ENCODE measurements at places on chromosomes 7 and 10.
A peak's percentile ranks its signal among the peaks of the same experiment; 100 is the strongest.

DNA sequence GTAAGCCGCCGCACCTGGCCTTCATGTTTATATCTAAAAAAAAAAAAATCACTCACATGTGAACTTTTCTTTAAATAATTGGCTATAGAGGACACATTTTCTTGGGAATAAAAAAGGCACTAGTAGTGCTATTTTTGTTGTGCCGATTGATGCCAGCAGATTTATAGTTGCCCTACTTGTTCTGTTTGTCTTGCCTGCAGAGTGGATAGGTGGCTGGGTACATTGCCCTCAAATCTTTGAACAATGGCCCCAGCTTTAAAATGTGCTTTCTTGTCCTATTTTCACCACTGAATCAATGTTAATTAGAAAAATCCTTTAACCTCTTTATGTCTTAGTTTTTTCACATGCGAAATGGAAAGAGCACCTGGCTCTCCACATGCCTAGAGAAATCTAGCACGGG, 30.1 kb upstream of the ZNRF2 start:
- no peak for DNase-seq

- peak; percentile 62 for DNase-seq
Observed at GRCh38 chr7:94907811-94908322, 473 bp downstream of the PPP1R9A start.

GRCh38 chr7:84837405-84837804, 349.5 kb downstream of the SEMA3D start:
- DNase-seq = no peak

- peak; percentile 47 for DNase-seq
Observed at GRCh38 chr7:83655951-83656556, 7.1 kb upstream of the SEMA3E start.

DNA sequence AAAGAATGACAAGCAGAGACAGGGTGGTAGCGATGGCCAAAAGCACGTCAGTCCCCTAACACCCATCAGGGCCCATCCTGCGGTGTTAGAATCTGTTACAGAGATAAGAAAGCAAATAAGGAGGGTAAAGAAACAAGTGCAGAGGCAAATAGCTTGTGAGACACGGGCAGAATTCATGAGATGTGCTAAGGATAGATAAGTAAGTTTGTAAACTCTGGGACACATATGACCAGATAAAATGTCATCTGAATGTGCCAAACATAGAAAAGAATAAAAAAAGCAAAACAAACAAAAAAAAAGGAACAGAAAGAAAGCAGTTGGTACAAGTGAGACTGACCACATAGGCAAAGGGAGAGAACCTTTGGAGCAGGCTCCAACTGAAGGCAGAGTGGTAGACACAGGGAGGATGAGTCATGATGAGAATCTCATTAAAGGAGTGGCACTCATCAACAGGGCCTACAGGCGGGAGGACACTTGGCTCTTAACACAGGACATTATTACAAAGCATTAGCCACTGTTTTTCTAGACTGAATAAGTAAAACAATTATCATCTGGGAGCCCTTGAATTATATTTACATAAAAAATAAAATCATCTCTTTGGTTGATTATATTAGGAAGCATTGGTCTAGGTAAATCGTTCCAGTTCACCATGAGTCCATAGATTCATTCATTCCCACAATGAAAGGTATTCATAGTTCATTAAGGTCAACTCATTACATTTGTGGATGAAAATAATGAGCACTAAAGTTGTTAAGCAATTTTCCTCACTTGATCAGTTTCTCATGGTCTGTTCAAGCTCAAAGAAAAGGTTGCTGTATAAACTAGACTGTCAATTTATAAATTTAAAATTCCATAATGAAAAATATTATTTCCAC, 21.5 kb upstream of the EPHB6 start:
- DNase-seq = no peak

- DNase-seq = peak; percentile 71
Observed at GRCh38 chr10:10677479-10677878, 340.2 kb upstream of the CELF2 start.

- no peak for DNase-seq
Observed at GRCh38 chr7:155209478-155210319, 88.0 kb upstream of the INSIG1 start.

- no peak for DNase-seq
Observed at GRCh38 chr7:108263425-108263824, 133.3 kb upstream of the LAMB4 start.

DNA sequence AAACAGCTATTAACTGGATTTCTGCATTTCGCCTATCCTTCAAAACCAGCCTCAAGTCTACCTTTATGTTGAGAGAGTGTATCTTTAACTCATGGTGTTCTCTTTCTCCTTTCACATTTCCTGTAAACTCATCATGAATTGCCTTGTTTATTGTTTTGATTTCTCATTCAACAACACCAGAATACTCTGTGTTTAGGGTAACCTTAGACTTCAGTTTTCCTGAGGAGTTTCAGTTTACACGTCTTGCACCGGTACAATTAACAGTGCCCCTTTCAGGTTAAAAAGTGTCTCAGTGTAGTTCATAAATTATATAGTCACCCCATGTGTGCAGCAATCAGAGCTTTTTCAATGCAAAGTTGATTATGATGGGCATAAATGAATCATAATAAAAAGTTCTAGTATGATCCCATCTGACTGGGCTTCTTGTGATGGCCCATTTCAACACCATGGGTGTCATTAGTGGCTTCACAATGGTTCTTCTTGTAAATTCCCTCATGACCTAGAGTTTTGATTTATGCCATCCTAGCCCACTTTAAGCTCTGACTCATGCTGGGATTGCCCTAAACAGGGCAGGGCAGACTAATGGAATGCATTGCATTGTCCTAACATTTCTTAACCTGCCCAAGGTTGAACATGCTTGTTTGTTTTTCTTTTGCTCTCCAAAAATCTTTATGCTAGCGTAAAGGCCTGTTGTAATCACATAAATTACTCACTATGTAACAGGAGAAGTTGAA, 22.0 kb downstream of the ITGB8 start:
- peak; percentile 66 for DNase-seq

- DNase-seq = peak; percentile 53
Observed at GRCh38 chr7:46558482-46559193, 637.6 kb upstream of the IGFBP3 start.

GRCh38 chr10:62738916-62739315, 65.6 kb upstream of the ADO start:
- peak; percentile 47 for DNase-seq

- peak; percentile 13 for DNase-seq
Observed at GRCh38 chr7:18555120-18555519, 59.6 kb downstream of the HDAC9 start.

GRCh38 chr7:139092090-139092796, 17.3 kb downstream of the ZC3HAV1 start:
- DNase-seq = no peak

DNA sequence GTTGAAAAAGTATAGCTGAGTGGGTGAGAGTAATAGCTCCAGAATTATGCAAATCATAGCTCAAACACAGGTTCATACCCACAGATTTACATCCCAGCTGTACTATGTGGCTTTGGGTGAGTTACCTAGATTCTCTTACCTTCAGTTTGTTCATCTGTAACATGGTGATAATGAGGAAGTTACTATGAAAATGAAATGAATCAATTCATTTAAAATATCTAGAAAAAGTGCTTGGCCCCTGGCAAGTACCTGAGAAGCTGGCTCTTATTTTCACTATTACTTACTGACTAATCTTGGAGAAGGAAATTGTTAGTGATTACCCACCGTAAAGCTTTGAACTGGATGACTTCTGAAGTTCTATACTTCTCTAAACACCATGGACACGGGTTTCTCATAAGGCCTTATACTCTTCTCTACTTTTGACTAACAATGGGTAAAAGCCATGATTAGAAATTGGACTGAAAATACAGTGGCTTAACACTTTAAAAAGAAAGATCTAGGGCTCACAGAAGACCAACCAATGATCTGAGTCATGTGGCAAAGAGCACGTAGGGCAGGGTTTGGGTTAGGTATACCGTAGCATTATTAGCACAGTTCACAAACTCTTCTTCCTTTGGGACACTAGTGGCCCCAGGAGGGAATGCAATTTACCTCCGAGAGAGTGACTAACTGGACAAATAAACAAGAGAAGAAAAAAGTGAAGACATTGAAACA, 149.2 kb downstream of the PLPP4 start:
- no peak for DNase-seq

DNA sequence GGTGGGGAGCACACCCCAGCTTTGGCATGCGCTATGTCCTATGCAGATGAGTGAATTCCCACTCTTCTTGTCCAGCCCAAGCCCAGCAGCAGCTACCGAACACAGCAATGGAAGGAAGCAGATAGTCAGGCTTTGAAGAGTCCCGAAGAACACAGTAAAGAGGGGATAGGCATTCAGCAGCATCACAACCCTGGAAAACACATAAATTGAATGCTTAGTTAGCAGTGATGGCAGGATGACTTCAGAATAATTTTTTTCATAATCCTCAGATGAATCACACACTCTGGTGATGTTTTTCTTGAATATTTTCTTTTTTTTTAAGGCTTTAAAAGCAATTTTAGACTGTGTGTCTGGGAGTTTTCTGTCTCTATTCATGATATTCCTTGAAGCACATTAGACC, 95.8 kb downstream of the CFAP58 start:
- peak; percentile 52 for DNase-seq

GRCh38 chr7:99123571-99124033, 20.3 kb downstream of the SMURF1 start:
- no peak for DNase-seq

DNA sequence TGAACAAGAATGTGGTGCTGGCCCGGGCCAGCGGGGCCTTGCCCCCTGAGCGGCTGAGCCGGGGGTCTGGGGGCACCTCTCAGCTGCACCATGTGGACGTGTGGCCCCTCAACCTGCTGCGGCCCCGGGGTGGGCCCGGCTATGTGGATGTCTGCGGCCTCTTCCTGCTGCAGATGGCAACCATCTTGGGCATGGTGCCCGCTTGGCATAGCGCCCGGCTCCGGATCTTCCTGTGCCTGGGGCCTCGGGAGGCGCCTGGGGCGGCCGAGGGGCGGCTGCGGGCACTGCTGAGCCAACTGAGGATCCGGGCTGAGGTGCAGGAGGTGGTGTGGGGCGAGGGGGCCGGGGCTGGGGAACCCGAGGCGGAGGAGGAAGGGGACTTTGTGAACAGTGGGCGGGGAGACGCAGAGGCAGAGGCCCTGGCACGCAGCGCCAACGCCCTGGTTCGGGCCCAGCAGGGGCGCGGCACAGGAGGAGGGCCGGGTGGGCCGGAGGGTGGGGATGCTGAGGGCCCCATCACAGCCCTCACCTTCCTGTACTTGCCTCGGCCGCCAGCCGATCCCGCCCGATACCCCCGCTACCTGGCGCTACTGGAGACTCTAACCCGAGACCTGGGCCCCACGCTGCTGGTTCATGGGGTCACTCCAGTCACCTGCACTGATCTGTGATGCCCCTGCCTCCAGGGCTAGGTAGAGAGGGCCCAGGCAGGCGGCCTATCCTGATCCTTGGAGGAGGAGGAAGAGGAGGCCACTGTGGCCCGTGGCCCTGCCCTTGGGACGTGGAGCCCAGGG, 1.1 kb upstream of the TRIP6 start:
- peak; percentile 68 for DNase-seq

GRCh38 chr10:32417911-32418547, 27.9 kb upstream of the CCDC7 start:
- DNase-seq = peak; percentile 72

GRCh38 chr7:141001122-141001521, 13.6 kb downstream of the MRPS33 start:
- no peak for DNase-seq

- no peak for DNase-seq
Observed at GRCh38 chr10:76969366-76969948, 668.2 kb downstream of the KCNMA1 start.

DNA sequence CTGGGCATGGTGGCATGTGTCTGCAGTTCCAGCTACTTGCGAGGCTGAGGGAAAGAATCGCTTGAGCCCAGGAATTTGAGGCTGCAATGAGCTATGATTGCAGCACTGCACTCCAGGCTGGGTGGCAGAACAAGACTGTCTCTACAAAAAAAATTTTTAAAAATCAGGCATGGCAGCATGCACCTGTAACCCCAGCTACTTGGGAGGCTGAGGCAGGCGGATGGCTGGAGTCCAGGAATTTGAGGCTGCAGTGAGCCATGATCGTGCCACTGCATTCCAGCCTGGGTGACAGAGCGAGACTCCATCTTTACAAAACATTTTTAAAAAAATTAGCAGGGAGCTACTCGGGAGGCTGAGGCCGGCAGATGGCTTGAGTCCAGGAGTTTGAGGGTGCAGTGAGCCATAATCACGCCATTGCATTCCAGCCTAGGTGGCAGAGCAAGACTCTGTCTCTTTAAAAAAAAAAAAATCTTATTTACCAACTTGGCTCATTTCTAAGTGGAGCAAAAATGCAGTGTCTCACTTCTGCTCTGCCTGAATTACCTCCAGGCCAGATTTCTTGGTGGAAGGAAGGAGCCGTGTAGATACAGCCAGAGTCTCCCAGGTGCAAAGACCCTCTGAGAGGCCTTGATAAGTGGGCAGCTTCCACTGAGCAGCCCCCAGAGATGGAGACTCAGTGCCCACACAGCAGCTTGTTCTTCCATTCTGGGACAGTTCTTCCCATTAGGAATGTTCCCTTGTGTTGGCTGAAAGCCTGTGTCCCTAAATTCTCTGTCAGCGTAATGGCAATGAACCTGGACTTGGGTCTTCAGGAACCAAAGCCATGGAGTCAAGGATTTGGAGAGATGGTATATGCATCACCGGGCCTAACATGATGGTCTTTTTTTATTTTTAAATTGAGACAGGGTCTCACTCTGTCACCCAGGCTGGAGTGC, 30.0 kb downstream of the GTF2IRD1 start:
- DNase-seq = peak; percentile 45

DNA sequence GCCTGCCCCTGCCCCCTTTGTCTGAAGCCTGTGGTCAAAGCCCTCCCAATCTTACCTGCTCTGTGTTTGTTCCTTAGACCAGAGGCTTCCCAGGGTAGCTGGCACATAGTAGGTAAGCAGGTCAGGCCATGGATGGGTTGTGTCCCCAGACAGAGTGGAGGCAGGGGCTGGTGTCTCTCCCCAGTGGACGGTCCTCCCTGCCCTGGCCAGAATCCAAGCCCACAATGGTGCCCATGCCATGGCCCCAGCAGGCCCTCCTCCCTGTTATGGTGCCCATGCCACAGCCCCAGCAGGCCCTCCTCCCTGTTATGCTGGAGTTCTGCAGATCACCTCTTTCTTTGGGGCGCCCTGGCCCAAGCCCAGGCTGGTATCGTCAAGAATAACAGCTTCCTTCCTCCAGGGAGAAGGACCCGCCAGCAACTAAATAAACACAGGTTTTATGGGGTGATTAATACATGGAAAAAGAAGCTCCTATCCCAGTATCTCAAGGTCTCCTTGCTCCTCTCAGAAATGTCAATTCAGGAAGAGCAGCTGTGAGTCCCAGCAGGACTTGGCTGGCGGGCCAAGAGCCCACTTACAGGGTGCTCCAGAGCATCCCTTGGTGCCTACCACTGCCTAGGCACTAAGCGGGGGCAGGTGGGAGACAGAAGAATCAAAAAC, 82.0 kb downstream of the NEURL1 start:
- no peak for DNase-seq

DNA sequence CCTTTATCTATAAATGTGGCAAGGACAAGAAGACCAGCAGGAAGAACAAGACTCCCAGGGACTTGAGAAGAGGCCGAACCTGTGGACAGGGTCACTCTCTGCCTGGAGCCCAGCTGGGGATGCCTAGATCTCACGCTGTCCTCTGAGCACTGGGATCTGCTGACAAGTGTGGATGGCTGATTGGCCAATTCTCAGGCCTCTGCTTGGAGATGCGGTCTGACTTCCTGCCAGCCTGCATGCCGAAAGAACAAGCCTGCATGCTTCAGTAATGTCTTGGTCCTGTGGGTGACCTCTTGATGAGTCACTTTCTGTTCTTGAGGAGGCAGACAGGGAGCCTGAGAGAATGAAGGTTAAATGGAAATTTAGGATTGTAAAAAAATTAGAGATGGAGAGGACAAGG, 84.7 kb downstream of the TMEM178B start:
- peak; percentile 75 for DNase-seq

All from AG20443 (cell line).